ENCODE measurements at places on chromosomes 16 and 17.
A peak's percentile ranks its signal among the peaks of the same experiment; 100 is the strongest.

DNA sequence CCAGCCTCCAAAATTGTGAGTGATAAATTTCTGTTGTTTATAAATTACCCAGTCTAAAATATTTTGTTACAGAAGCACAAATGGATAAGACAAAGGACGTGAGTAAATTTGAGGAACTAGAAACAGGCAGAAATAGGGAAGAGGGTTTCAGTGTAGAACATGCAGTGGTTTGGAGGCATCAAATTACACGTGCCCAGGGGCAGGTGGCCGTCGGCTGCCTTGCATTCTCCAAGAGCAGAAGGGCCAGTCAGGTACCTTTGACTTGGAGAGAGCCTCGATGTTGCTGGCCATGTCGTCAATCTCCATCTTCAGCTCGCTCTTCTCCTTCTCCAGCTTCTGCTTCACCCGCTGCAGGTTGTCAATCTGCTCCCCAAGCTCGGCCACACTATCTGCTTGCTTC, 54.3 kb downstream of the MYH13 start:
- no peak for DNase-seq

DNA sequence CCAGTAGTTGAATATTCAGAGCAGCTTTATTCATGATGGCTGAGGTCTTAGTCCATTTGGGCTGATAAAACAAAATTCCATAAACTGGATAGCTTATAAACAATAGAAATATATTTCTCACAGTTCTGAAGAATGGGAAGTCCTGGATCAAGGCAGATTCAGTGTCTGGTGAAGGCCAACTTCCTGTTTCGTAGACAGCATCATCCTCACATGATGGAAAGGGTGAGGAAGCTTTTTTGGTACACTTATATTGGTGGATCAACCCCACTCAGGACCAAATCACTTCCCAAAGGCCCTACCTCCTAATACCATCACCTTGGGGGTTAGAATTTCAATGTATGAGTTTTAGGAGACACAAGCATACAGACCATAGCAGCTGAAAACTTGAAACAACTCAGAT, 224.2 kb downstream of the CYB561 start:
- no peak for DNase-seq

DNA sequence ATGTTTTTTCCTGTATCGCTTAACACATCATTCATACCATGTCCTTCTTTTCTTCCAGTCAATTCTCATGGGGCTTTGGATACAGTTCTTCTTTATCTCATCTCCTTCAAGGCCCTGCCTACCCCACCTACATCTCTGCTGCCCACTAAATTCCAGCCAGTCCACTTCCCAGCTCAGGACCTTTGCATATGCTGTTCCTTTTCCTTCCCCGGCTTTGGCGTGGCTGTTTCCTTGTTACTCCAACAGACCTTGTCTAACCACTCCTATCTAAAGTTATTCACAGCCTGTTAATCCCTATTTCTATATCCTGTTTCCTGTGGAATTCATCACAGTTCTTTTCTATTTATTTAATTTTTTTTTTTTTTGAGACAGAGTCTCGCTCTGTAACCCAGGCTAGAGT, 6.6 kb upstream of the STAT3 start:
- no peak for DNase-seq

DNA sequence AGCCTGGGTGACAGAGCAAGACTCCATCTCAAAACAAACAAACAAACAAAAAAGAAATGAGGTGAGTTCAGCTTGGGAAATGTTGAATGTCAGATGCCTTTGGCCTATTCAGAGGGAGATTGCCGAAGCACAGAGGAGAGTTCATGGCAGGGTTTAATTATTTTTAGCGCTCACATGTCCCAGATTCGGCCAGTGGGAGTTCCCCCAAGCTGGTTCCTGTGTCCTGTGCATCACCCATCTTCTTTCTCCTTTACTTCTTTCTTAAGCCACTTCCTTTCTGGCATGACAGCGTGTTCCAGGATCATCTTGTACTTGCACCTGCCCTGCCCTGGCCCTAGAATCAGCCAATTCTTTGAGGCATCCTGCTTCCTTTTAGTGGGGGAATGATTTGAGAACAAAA, 9.2 kb downstream of the MPV17L start:
- no peak for DNase-seq

GRCh38 chr17:65287040-65287439, 149.9 kb downstream of the RGS9 start:
- DNase-seq = no peak

GRCh38 chr16:83402967-83403366, 404.8 kb upstream of the HSBP1 start:
- peak; percentile 20 for DNase-seq

GRCh38 chr17:56930739-56931337, 17.0 kb upstream of the TRIM25 start:
- no peak for DNase-seq

DNA sequence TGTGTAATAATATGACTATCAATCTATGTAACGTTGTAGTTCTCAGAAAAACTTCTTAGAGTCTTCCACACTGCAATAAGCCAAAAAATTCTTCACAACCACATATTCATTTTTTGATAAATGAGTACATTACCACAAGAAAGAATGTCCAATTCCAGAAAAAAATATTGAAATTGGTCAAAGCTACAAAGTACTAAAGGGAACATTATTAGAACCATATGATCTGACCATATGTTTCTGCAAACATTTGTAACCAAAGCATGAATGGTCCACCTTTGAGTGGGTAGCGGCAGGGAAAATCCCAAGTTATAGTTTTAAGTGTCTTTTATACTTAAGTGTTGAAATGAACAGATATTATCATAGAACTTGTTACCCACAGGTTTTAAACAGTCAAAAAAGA, 71.7 kb upstream of the NACA2 start:
- no peak for DNase-seq

GRCh38 chr17:40986920-40987319, 2.8 kb upstream of the KRT40 start:
- no peak for DNase-seq

- no peak for DNase-seq
Measured at GRCh38 chr16:81843683-81844082, 64.6 kb downstream of the PLCG2 start.

GRCh38 chr17:74737299-74738050, 419 bp downstream of the RAB37 start:
- DNase-seq = no peak

DNA sequence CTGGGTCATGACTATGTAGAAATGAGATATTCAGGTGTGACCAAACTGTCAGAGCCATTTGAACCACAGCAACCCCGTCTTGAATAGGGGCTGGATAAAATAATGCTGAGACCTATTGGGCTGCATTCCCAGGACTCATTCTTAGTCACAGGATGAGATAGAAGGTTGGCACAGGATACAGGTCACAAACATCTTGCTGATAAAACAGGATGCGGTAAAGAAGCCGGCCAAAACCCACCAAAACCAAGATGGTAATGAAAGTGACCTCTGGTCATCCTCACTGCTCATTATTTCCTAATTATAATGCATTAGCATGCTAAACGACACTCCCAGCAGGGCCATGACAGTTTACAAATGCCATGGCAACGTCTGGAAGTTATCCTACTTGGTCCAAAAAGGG, 545.5 kb downstream of the TMEM114 start:
- no peak for DNase-seq

- no peak for DNase-seq
Measured at GRCh38 chr16:3494386-3494973, 809 bp downstream of the C16orf90 start.

GRCh38 chr16:17037499-17037898, 433.3 kb downstream of the XYLT1 start:
- DNase-seq = no peak

GRCh38 chr16:65113441-65113840, 8.4 kb downstream of the CDH11 start:
- DNase-seq = no peak

DNA sequence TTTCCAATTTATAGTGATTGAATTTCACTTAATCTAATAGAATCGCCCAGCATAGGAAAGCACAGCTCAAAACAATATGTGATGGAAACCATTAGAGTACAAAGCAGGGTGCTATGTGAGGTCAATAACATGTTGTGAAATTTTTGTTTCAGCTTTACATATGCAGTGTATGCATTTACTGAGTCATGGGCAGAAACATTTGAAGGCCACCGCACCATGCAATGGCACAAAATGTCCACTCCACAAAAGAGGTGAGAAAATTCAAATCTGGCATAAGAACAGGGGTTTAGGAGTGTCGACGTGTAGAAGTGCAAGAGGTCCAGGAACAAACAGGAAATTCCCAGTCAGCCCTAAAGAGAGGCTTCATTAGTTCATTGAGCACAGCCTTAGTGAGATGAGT, 131.2 kb downstream of the ANKFN1 start:
- no peak for DNase-seq

- DNase-seq = no peak
Measured at GRCh38 chr16:8853150-8853549, 15.7 kb downstream of the CARHSP1 start.

- no peak for DNase-seq
Measured at GRCh38 chr16:68289621-68290329, 21.0 kb downstream of the SLC7A6OS start.

GRCh38 chr16:1947369-1947670, 4.3 kb upstream of the MSRB1 start:
- DNase-seq = no peak

GRCh38 chr16:30355954-30356308, 823 bp upstream of the CD2BP2 start:
- no peak for DNase-seq

GRCh38 chr16:19776147-19776546, 58.1 kb downstream of the IQCK start:
- DNase-seq = no peak

DNA sequence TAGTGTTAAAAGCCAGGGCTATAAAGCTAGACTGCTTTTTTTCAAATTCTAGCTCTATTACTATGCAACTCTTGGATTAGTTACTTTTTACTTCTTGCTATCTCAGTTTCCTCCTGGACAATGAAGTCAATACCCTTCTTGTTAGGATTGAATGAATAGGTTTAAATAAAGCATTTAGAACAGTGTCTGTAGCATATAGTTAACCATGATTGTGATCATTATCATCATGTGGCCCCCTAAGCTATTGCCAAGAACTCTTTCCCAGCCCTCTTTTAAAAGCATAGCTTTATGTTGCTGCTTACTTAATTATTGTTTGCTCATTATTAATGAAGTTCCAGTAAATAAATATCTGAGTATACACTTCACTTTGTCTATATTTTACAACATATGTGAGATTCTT, 4.5 kb downstream of the VMP1 start:
- no peak for DNase-seq

DNA sequence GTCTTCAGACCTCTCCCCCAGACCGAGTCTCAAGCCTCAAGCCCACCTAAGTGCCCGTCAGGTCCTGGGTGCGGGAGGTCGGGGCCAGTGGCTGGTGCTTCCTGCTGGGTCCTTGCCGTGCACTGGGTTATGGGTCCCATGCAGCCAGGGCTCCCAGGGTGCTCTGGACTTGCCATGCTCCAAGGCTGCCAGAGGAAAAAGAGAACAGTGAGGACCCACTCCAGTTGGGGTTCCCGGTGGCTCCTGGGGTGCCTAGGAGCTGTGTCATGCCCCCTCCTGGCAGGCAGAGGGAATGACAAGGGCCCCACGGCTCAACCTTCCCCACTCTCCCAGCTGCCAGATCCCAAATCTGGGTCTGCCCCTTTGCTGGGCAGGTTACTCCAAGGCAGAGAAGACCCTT, 3.8 kb downstream of the SNX20 start:
- no peak for DNase-seq

DNA sequence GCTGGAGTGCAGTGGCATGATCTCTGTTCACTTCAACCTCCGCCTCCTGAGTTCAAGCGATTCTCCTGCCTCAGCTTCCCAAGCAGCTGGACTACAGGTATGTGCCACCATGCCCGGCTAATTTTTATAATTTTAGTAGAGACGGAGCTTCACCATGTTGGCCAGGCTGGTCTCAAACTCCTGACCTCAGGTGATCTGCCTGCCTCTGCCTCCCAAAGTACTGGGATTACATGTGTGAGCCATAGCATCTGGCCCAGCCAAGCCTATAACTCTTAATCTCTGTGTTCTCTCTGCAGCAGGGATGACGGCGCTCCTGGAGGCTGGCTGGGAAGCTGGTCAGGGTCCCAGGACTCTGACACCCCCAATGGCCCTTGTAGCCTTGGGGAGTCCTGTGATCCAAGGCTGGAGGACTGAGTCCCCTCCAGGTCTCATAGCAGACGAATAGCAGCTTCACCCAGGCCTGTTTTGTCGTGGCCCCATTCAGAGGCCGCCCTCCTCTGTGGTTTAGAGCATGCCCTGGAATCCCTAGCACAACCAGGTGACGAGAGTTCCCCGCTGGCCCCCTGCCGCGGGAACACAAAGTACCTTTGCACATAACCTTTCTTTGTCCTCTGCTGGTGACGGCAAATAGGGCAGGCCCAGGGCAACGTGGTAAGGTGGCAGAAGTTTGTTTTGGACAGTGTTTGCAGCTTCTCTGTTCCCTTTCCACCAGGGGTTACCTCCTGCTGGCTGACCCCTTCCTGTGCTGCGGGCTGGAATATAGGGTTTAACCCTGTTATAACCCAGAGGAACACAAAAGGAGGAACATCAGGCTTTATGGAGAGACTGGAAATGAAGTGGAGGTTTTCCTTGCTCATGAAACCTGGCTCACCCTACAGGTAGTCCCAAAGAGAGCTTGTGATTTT, 43.0 kb upstream of the TOB1 start:
- no peak for DNase-seq

- no peak for DNase-seq
Measured at GRCh38 chr17:10729334-10730193, at the start of gene TMEM220. Gene TMEM220 (minus strand): TSS chr17:10730023. CDS start chr17:10729851, 172 bp downstream.

GRCh38 chr16:19164285-19164684, 3.8 kb upstream of the SYT17 start:
- DNase-seq = no peak

DNA sequence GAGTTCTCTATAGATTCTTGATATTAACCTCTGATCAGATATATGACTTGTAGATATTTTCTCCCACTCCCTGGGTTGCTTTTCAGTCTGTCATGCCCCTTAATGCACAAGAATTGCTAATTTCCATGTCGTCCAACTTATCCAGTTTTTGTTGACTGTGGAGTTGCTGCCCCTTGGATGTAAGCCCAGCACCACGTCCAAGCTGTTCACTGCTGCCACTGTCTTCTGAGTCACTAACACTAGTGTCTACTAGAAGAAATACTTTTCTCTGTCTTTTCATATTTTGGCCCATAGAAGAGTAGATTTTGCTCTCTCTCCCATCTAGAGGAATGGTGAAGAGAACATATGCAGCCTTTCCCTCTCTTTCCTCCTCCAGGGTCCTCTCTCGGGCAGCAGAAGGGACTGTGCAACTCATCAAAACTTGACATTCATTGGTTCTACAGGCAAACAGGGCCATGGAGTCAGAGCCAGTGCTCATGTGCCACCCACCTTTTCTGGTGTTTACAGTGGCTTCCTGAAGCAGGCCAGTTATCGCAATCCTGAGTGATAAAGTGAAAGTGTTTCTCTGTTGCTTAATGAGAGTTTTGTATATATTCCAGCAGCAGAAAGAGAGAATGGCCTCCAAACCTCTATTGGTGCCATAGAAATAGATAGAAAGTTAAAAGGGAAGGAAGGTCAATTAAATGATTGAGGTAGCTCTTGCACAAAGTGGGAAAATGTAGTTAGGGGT, 22.6 kb upstream of the PMP22 start:
- no peak for DNase-seq

GRCh38 chr16:30844671-30845449, 49.0 kb downstream of the BCL7C start:
- peak; percentile 45 for DNase-seq

GRCh38 chr17:78132767-78133178, 2.2 kb downstream of the TMC8 start:
- no peak for DNase-seq

Data from HS-27A (cell line).